ENCODE measurements at places on chromosomes 13 and 19.

- DNase-seq, result no peak
Measured at GRCh38 chr13:95267662-95268342, 33.4 kb downstream of the ABCC4 start.

GRCh38 chr19:1017115-1017905 lies 3.6 kb downstream of the TMEM259 start:
- DNase-seq, result no peak

GRCh38 chr19:1871140-1871597 lies 7.8 kb upstream of the KLF16 start:
- DNase-seq, result no peak

DNA sequence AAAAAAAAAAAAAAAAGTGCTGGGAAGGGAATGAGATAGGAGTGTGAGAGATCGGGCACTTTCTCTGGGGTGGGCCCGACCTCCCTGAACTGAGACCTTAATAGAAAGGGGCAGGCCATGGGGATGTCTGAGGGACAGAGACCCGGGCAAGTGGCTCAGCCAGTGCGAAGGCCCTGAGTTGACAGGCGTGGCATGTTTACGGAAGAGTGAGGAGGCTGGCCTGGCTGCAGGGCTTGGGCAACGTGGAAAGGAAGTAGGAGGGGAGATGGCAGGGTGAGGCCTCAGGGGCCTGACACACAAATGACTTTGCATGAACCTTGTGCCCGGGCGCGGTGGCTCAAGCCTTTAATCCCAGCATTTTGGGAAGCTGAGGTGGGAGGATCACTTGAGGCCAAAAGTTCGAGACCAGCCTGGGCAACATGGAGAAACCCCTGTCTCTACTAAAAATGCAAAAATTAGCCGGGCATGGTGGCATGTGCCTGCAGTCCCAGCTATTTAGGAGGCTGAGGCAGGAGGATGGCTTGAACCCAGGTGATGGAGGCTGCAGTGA lies 13.9 kb downstream of the FCHO1 start:
- DNase-seq, result no peak

DNA sequence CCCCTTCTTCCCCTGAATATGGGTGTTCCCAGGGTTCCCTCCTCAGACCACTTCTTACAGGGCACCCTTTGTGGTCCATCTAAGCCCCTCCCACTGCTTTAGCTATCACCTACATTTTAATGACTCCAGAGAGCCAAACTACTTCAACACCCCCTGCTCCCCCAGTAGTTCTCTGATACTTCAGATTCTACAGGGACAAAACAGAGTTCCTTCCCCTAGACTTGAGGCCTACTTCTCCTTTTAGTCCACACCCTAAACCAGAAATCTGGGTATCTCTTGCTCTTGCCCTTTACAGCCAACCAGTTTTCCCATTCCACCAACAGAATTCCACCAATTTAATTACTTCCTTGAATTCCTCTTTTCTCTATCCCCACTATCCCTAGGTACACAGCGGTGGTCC lies 107.2 kb downstream of the KCNRG start:
- no peak for DNase-seq

DNA sequence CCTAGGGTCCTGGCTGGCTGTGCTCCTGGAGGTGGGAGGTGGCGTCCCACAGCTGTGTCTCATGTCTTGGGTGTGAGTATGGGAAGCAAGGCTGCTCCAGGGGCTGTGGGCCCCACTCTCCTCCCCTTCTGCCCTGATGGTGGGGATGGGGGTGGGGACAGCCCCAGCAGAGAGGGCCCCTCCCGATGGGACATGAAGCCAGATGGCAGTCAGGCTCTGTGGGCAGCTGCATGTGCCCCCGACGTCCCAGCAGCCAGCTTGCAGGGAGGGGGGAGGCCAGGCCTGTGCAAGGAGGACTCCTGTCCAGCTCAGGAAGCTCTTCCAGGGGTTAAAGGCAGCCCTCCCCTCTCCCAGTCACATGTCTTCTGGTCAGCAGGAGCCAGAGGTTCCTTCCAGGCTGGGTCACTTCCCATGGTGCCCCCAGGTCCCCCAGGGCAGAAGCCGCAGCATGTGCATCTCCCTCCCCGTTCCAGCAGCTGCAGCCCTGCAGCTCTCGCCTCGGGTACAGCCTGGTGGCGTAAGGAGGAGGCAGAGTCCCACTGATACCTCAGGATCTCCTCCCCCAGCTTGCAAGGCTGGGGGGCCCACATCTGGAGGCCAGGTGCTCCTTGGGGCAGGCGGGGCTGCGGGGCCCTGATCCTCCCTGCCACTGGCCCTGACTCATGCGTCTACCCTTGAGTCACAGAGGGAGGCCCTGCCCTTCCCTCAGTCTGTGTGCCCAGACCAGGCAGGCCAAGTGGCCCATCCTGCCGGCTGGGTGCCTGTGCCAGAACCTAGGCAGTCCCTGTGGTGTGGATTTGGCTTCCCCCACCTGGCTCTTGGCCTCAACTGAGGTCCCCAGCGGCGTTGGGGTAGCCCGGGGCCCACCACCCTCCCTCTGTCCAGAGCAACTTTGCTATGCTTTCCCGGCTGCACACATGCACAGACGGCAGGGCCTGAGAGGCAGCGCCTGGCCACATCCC lies 13.0 kb downstream of the YIPF2 start:
- no peak for DNase-seq

DNA sequence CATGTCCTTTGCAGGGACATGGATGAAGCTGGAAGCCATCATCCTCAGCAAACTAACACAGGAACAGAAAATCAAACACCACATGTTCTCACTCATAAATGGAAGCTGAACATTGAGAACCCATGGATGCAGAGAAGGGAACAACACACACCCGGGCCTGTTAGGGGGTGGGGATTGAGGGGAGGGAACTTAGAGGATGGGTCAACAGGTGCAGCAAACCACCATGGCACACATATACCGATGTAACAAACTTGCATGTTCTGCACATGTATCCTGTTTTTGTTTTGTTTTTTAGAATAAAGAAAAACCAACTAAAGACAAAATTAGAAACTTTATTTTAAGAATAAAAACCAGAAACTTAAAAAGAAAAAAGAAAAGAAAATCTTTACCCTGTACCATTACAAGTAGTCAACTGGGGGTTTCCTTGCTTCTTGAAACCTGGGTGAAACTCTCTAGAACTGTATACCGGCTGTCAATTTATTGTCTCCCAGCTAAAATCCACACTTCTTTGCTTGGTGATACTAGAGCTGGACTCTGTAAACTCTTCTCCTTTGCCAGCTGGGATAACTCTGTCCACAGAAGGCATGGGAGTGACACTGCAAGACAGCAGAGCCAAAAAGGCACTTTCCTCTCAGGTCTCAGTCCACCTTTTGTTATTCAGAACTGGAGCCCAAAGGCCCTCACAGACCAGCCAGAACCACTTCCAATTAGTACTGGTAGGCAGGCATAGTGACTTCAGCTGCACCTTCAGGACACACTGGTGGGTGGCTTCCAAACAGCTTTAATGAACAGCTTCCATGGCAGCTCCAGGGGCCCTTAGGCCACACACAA lies 9.0 kb downstream of the MICU2 start:
- no peak for DNase-seq

GRCh38 chr13:87884884-87885283 lies 213.7 kb downstream of the SLITRK5 start:
- DNase-seq, result no peak

DNA sequence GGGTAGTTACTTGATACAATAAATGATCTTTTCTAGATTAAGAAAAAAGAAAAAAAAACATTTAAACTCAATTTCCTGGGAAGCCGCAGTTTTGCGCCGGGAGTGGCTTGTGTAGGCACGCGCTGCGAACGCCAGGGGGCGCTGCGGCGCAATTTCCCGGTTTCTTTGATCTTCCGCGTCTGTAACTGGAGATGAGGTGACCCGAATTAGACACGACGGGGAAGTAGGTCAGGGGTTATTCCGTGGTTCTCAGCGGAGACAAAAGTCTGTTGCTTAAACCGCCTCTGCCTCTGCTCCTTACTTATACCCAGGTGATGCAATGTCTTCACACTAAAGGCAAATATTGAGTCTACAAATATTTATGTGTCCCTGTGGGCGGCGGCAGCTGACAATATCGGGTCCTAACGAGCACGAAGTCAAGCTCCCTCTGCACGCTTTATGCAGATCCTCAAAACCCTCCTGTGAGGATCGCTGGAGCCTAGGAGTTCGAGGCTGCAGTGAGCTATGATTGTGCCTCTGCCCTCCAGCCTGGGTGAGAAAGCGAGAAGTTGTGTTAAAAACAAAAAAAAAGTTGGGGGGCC lies 15.2 kb downstream of the STXBP2 start:
- DNase-seq, result peak; percentile 79

- DNase-seq, result no peak
Measured at GRCh38 chr13:27008733-27009132, 162.9 kb downstream of the USP12 start.

GRCh38 chr13:72141855-72142519 lies 275.0 kb upstream of the DACH1 start:
- DNase-seq, result no peak

GRCh38 chr13:108227651-108228272 lies 9.6 kb downstream of the ABHD13 start:
- DNase-seq, result peak; percentile 9

DNA sequence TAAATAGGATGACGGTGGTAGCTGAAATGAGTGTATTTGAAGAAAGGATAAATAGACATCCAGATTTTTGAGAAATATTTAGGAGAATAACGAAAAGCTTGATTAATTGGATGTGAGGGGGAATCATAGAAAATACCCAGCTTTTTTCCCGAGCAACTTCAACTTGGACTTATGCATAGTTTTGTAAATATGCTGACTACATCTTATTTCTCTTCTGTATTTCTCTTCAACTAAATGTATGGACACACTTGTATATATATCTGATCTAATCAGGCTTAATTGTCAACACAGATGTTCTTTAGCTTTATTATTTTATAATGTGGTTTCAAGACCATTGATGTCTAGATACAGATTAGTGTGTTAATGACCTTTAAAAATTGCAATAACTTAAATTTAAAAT lies 685.0 kb downstream of the SLITRK1 start:
- no peak for DNase-seq

GRCh38 chr19:50268041-50268440 lies 61.1 kb downstream of the KCNC3 start:
- no peak for DNase-seq

DNA sequence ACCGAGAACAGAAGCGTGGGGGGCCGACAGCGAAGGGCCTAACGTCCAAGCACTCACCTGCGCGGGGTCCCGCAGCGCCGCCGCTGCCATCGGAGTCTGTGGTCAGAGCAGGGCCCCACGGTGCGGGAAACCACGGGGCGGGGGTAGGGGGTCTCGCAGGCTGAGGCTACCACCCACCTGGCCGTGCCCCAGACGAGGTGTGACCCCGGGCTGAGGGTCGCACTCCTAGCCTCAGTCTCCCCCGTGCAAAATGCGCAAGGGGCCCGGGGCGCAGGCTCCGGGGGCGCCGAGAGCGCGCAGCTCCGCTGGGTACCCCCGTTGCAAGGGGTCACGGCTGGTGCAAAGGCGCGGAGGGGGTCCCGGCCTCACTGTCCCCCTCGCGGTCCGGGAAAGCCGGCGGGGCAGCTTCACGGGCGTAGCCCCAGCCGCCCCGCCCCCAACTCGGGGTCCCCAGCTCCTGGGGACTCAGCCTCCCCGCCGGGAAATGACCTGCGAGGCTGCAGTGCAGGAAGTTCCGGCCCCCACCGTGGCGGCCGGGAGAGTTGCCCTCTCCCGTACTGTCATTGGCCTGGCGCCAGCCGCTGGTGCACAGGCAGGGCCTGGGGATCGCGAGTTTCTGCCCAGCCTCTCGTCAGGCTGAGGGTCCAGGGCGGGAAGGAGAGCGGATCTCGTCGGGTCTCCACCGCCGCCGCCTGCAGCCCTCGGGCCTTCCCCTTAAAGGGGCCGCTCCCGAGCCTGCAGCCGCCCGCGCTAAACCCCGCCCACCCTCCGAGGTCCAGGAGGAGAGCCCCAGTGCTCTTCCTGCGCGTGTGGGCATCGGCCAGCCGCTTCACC lies at the start of gene ZNF792:
TSS of gene ZNF792 (minus strand) at position 657 of the 834 bp plus-strand sequence. CDS start at position 90, 567 bp downstream.
- no peak for DNase-seq

GRCh38 chr13:34413538-34414210 lies 528.4 kb upstream of the NBEA start:
- DNase-seq, result no peak

DNA sequence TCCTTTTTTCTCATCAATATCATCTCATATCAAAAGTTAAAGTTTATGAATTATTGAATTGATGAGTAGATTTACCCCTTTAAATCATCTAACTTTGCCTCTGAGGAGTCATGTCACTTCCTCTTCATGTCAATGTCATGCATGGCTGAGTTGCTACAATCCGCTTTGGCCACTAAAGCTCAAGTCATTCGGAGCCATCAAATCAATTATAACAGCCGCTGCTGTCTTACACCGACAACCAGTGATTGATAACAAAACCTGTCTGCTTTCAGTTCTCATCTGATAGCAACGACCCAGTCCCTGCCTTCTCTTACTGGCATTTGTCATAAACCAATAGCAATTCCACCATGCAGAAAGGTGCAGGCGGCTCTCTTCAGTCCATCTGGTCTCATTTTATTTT lies 429.3 kb downstream of the DIAPH3 start:
- DNase-seq, result no peak

DNA sequence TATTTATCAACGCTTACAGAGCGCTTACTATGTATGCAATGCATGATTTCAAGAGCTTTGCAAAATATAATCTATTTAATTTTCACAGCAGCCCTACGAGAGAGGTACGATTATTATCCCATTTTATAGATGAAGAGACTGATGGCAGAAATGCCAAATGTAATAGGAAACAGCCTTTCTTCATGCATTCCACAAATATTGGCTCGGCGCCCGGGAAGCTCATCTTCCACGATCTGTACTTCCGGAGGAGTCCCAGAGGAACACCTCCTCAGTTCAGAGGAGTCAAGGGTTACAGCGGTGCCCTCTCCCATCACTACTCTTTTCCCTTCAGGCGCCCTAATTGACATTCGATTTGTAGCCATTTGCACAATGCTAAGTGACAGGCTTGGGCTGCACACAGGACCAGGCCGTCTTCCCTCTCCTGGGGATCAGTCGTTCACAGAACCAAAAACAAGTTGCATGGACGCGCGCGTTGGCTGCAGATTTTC lies 1.1 kb upstream of the ARHGAP35 start:
- no peak for DNase-seq

- DNase-seq, result peak; percentile 87
Measured at GRCh38 chr19:48634424-48635262, 2.5 kb downstream of the DBP start.

All from stimulated activated CD4-positive, alpha-beta T cell treated with anti-CD3 and anti-CD28 coated beads, TNF-alpha, amount 100 ng/mL, for 4 hours (primary cell).